Caudate nucleus (tissue), 63 donors: ENCODE measurements at places on chromosomes 11 and 22.

- no peak for DNase-seq
These were observed 29.9 kb upstream of the ACER3 start for GRCh38 chr11:76830639-76831327.

GRCh38 chr11:44948155-44948554, 2.5 kb downstream of the TP53I11 start:
- no peak for DNase-seq

DNA sequence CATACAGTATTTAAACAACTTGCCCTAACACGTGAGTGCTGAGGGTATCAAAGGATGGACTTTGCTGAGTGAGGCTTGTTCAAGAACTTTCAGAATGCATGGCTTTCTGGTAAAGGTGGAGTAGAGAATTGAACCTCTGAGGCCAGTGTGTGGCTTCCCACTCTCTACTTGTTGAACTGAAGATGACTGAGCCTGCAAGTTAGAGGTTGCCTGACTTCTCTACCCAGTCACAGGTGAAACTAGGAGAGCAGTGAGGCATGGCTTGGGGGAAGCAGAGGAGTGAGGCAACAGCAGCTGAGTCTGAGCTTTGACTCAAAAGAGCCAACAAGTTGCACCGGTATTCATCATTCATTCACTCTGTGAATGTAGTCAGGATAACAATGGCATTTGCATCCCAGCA, 256.4 kb upstream of the SESN3 start:
- DNase-seq = no peak

DNA sequence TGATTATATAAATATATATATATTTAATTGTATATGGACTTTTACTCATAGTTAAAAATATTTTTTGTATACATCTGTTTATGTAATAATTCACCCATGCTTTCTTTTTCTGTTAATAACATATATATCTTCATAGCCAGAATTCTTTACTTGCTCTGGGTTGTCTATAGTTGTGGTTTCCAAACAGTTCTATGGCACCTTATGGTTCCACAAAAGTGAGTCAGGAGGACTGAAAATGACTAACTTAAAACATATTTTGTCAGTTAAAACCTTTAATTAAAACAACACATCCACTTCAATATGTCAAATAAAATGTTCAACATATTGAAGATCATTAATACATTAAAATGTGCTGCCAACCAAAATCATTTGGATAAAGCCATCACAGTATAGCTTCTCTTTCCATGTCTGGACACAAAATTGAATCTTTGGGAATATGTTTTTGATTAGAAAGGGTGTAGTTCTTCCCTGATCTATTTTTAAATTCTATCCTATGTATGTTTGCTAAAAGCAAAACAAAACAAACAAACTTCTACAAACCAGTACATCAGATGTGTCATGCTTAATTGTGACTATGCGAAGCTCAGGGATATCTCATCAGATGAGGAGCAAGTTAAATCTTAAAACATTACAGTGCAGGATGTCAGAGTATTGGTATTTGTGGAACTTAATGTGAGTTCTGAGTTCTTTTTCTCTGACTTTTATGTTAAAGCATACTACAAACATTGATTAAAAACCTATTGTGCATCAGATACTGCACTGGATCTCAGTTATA, 1488.4 kb upstream of the TENM4 start:
- no peak for DNase-seq

GRCh38 chr22:36028646-36029405, at the start of gene RBFOX2:
TSS of gene RBFOX2 (minus strand) at chr22:36028824. CDS start at chr22:36028425, 399 bp downstream.
- peak; percentile 91 for DNase-seq

DNA sequence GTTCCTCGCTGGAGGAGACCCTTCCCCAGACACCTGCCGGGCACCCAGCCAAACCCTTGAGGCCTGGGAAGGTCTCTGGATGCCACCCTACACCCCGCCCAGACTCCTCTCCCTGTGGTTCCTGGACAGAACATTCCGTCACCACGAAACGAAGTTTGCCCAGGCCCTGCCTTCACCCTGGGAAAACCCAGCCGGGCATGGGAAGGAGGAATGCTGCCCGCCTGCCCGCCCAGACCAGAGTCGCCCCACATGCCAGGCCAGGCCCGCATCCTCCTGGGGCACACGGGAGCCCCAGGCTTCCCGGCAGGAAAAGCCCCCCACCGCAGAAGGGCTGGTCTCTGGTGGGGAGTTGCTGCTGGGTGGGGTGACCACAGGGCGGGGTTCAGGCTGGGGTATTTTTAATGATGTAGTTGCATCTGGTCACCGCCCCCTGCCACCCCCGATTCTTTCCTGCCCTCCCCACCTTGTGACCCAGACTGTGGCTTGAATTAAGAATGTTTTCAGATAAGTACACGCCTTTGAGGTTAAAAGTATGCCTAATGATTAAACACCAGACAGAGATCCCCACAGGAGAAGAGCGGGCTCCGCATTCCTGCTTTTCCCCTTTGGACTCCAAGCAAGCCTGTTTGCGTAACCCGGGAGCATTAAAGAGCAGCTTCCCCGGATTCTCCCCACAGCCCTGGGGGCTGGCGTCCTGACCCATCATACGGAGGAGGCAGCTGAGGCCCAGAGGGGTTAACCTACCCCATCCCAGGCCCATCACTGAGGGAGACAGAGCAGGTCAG, 44.6 kb upstream of the PPARA start:
- no peak for DNase-seq

DNA sequence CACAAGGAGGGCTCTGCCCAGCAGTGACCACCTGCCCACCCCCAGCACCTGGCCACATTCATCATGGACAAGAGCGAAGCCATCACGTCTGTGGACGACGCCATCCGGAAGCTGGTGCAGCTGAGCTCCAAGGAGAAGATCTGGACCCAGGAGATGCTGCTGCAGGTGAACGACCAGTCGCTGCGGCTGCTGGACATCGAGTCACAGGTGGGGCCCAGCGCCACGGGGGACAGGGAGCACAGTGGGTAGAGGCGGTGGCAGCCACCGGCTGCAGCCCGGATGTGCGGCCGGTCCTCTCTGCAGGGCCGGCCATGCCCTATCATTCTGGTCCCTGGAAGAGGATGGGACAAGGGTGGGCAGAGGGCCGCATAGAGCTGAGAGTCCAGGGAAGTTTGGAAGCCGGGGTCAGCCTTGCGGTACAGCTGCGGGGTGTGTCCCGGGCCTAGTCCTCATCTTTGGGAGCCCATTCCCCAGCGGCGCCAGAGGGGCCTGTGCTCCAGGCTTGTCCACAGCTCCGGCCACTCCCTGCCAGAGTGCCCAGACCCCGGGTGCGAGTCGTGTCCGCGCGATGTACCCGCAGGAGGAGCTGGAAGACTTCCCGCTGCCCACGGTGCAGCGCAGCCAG, 14.1 kb downstream of the EPS8L2 start:
- no peak for DNase-seq

DNA sequence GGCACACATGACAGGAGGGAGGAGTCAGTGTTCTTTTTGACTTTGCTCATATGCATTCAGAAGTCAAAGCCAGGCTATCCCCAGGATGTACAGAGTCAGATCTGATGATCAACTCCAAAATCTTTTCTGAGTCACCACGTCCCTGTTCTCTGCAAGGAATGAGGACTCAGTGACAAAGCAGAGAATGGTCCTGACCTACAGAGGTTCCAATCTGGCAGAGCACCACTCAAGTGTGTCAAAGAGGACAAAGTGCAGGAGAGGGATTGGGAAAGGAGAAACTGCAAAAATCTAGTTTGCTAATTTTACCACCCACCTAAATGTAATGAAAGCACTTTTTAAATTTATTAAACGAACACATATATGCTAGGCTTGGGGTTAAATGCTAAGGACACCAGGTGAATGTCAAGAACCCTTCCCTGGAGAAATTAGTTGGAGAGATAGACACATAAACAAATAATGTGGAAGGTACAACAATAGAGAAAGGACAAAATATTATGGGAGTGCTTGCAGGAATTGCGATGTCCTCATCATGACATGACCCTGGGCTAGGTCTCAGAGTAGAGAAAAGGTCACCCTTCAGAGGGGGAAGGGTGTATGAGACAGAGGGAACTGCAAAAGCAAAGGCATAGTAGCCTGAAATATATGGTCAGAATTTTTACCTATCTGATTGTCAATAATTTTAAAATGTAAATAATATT, 56.3 kb downstream of the MTNR1B start:
- no peak for DNase-seq

GRCh38 chr11:83723999-83724398, 437.8 kb upstream of the CCDC90B start:
- no peak for DNase-seq

DNA sequence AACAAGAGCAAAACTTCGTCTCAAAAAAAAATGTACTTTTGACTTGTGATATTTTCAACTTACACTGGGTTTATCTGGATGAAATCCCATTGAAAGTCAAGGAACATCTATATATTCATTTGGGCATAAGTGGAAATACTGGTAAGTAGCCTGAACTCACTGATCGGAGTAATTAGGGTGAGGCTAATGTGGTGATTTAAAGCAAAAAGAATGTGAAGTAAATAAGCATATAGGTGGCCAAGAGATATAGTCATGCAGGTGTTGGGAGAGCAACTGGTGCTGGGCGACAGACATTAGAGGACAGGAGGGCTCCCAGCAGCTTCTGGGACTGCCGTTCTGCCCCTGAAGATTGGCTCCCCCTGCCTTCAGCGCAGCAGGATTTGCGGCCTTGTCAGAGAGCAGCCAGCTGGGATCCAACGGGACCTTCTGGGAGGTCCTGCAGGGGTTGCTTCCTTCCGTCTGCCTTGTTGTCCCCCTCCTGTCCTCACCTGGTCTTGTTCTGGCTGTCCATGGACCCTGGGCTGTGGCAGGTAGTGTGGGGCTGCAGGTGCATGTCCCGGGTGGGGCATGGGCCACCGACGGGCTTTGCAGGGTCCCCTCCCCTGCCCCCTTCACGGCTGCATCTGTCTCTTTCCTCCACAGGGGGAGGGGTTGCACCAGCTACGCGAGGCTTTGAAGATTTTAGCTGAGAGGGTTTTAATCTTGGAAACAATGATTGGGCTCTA, 14.1 kb downstream of the RHBDD3 start:
- no peak for DNase-seq

- DNase-seq = no peak
These were observed 1.6 kb upstream of the PAX6 start for GRCh38 chr11:31812383-31813381.

DNA sequence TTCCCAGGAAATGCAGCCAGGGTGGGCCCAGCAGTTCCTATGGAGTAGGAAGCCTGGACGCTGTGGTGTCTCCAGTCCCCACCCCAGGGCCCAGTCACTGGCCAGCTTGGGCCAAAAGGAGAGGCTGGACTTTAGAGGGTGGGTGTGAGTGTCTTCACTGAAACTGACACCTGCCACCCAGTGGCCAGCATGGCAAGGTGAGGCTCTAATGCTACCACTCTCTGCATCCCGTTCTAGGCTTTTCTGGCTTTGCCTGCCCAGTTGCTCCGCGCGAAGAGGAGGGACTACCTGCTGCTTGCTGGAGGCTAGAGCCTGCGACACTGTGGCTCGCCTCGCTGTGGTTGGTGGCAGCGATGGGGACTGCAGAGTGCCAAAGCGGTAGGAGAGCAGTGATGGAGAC, 35.4 kb downstream of the C22orf42 start:
- DNase-seq = no peak

DNA sequence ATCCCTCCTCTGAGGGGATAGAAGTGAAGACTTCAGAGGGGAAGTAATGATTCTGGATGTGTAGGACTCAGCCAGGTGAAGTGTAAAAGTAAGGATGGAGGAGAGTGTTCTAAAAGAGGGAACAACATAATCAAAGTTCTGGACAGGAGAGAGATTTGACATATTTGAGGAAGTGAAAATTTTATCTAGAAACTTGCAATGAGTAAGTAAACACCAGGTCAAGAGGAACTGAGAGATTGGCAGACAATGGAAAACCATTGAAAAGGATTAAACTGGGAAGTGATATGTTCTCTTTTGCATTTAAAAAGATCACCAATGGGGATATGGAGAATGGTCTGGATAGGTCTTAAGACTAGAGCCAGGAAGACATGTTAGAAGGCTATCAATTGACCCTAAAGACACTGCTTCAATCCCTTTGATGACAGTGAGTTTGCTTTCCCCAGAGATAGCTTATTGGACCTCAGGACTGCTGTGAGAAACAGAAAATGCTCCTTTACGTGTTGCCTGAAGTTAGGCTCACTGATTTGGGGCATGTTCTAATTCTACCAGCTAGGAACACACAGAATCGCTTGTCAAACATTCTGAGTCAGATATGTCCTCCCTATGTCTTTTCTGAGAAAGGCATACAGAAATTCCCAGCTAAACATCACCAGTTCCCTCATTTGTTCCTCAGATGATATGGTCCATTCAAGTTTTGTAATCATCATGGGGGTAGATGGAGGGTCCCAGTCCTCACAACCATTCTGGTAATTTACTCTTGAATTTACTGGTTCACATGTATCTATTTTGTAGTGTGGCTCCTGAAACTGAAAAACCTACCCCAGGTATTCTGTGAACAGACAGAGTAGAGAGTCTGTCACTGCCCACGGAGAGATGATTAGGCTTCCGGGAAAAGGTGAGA, 144.9 kb downstream of the MAML2 start:
- DNase-seq = no peak

GRCh38 chr11:100600941-100601340, 86.1 kb upstream of the ARHGAP42 start:
- no peak for DNase-seq

- peak; percentile 44 for DNase-seq
These were observed 9.8 kb downstream of the MRPL48 start for GRCh38 chr11:73797457-73797856.
